ENCODE measurements at places on chromosomes 12 and 14.

GRCh38 chr14:89956661-89957009 lies 908 bp downstream of the TDP1 start:
- no peak for DNase-seq

- no peak for DNase-seq
Observed at GRCh38 chr12:96190413-96191108, 3.6 kb upstream of the ELK3 start.

- DNase-seq, result no peak
Observed at GRCh38 chr12:123231931-123232330, 1.0 kb downstream of the MPHOSPH9 start.

DNA sequence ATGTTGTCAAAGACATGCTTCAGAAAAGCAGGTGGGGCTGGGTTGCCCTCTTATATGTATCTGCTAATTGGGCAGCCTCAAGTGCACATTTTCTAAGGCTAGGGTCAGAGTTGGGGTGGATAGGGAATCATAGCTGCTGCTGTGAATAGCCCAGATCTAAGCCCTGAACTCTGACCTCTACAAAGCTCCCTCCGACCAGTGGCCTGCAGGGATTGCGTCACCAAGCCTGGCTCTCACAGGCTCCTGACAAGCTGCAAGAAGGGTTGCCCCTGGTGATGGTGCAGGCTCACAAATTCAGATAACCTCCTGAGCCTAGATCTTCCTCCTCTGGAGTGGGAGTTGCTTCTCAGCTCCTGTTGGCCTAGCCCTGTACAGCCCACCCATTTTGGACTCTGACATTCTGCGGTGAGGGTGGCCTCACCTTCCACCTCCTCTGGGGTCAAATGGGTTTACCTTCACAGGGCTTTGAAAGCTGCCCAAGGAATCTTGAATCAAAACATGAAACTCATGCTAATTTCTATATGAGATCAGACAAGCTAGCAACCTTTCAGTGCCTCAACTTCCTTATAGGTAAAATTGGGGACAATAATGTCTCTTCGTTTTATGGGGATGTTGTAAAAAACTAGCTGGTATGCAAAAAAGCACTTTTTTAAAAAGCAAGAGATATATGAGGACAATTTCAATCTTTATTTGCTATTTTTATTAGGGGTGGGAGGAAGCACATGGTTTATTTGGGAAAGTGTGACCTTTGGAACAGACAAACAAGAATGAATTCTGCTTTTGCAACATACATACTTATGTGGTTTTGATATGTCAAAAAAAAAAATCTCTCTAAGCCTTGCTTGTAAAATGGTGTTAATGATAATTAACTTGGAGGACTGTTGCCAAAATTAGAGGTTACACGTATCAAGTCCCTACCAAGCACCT lies 4.9 kb upstream of the SUSD6 start:
- no peak for DNase-seq

GRCh38 chr12:61213646-61214045 lies 1046.6 kb upstream of the USP15 start:
- no peak for DNase-seq

GRCh38 chr14:78245238-78245637 lies 75.1 kb downstream of the NRXN3 start:
- DNase-seq, result no peak

- no peak for DNase-seq
Observed at GRCh38 chr14:98858158-98858557, 413.8 kb downstream of the BCL11B start.

DNA sequence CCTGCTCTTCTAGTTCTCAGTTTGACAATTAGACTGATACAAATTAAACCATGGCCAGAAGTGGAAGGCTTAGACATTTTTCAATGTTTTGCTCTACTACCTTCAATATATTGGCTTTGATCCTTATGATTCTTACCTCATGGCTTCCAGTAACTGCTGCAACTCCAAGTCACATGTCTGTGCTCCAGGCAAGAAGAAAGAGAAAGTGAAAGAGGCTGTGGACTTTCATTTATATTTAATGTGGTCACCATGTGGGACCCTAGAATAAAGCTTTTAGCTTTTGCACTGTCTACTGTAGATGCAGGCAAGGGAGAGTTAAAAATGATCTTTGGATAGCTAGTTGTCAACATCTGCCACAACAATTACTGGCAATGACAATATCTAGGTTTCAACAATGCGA lies 214.3 kb upstream of the PDE3A start:
- DNase-seq, result no peak

DNA sequence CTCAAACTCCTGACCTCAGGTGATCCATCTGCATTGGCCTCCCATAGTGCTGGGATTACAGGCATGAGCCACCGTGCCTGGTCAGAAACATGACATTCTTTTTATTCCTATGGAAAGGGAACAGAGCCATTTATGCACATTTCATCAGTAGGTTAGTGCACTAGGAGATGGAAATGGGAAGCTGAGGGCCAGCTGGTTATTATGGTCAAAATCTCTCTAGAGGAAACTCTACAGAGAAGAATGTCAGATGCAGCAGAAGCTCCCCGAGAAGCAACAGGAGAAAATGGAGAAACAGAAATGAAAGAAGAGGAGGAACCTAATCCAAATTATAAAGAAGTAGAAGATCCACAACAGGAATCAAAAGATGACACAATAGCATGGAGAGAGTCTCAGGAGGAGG lies 2.7 kb downstream of the CFAP251 start:
- no peak for DNase-seq

DNA sequence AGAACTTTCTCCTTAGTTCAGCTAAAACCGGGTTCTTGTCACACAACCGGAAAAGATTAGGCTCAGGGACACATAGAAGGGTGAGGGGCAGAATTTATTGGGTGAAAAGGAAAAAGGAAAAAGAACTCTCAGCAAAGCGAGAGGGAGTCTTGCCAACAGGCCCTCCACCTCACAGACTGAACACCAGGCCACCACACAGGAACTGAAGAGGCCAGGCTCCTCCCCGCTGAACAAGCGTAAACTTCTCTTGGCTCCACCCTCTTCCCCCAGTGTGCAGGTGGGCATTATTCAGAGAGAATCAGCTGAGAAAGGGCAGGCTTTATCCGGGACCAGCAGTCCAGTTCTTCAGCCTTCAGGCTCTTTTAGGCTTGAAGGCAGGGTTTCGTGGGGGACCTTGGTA lies 125.6 kb upstream of the FGD4 start:
- no peak for DNase-seq

DNA sequence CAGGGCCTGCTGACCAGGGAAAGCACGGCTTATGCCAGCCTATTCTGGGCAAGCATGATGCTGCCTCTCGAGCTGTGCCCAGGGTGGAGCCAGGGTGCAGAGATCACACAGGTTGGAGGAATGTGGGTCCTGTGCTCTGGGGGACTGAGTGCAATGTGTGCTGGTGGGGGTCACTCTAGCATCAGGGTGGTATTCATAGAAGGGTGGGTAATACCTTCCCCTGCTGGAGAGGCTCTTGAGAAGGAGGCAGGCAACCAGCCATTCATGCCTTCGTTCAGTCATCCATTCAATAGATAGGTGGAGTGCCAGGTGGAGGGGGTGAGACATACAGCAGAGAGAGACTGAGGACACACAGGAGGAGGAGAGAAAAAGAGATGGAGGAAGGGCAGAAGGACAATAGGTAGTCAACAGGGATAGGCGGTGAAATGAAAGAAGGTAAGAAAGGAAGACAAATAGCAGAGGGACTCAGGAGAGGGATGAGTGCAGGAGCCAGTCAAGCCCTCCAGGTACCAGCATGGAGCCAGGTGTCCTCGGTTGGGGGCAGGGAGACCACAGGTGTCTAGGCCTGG lies 5.2 kb upstream of the ZNF385A start:
- no peak for DNase-seq

DNA sequence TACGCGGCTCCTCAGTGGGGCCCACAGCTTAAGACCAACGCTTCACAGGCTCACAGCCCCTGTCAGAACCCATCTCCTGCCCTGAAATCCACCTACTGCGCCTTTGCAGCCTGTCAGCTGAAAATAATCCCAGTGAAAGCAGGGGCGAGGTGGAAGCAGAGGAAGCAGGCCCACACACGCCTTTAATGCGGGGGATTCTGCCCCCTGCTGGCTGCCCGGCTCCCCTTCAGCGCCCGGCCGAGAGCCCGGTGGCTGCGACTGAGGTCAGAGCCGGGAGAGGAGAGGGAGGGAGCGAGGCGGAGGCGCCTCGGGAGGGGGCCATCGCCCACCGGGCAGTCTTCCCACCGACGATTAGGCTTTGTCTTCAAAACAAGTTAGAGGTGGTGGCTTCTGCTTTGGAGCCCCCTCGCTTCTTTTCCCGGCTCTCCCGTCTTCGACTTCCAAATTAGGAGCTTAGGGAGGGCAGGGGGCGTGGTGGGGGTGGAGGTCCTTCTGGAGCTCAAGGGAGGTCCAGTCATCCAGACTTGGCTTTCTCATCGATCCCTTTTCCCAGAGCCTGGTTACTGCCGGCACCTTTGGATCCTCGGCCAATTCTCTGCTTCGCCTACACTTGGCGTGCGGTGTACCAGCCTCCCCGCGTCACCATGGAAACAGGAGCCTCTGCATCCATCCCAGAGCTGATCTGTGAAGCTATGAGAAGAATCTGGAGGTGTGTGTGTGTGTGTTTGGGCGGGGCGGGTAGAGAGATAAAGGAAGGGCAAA lies 25.2 kb upstream of the RND1 start:
- DNase-seq, result peak; percentile 85

- no peak for DNase-seq
Observed at GRCh38 chr14:65503771-65504170, 91.2 kb downstream of the FUT8 start.

GRCh38 chr12:113220593-113221180 lies 577 bp upstream of the TPCN1 start:
- DNase-seq, result no peak

DNA sequence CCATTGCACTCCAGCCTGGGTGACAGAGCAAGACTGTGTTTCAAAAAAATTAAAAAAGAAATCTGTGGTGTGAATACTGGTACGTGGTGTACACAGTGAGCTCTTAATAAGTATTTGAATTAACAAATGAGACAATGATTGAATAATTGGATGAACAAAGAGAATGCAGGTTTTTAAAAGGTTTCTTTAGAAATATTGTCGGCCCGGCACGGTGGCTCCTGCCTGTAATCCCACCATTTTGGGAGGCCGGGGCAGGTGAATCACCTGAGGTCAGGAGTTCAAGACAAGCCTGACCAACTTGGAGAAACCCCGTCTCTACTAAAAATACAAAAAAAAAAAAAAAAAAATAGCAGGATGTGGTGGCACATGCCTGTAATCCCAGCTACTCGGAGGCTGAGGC lies 6.6 kb downstream of the HIF1A start:
- DNase-seq, result no peak

GRCh38 chr12:42490261-42490842 lies 99.2 kb downstream of the PRICKLE1 start:
- DNase-seq, result no peak

DNA sequence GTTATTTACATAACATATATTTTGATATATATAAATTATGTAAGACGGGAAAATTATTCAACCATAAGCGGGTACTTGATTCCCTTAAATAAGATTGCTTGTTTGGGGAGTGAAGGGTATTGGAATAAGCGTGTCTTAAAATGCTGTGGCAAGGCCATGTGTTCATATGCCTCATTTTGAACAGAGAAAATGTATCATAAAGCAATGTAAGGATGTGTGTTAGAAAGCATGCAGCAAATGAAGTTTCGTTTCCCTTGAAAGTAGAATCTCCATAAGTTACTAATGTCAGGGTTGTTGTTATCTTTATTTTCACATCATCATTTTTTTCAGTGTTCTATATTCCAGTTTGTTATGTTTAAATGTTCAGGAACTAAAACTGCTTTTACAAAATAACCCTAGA lies 465.6 kb downstream of the FOXG1 start:
- DNase-seq, result no peak

GRCh38 chr14:35352274-35353233 lies 52.0 kb downstream of the NFKBIA start:
- DNase-seq, result no peak

- DNase-seq, result no peak
Observed at GRCh38 chr12:31582155-31582554, 8.8 kb downstream of the DENND5B start.

- no peak for DNase-seq
Observed at GRCh38 chr12:12881151-12881909, 10.0 kb upstream of the GPRC5A start.

GRCh38 chr14:96039633-96040311 lies 610 bp downstream of the C14orf132 start:
- DNase-seq, result peak; percentile 27

- no peak for DNase-seq
Observed at GRCh38 chr12:81779216-81779615, 20.1 kb upstream of the PPFIA2 start.
